Mammary epithelial cell (primary cell): ENCODE measurements at places on chromosomes 4 and X.

GRCh38 chr4:6179362-6179761 is 21.0 kb downstream of the JAKMIP1 start:
- no peak for DNase-seq

GRCh38 chr4:61958591-61958990 is 758.5 kb downstream of the ADGRL3 start:
- DNase-seq, result no peak

GRCh38 chr4:38268837-38269236 is 308.6 kb downstream of the PTTG2 start:
- DNase-seq, result no peak

DNA sequence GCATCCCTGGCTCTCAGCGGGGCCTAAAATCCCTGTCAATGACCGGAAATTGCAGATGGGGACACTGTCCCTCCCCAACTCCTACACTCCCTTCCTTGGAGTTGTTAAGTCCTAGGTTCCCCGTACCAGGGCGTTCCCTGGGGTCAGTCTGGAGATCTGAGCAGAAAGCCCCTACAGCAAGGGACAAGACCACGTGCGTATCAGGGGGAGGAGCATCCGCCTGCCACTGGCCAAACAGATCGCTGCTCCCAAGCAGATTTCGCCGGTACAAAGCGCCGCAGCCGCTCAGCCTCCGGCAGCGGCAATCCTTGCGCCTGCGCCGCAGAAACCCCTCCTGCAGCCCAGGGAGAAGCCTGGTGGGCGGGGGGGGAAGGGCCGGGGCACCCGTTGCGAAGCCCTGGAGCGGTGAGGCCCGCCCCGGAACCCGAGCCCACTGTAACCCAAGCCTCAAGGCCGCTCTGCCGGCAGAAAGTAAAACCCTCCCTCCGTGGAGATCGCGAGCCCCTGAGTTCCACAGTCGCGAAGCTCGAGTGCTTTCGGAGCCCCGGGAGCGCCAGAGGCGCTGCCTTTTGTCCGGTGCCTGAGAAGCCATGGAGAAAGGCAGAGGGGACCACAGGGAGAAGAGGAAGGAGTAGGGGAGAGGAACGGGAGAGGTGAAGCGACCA is 2.7 kb downstream of the CRMP1 start:
- DNase-seq, result no peak

- no peak for DNase-seq
These were observed 42.2 kb upstream of the SCOC start for GRCh38 chr4:140331245-140331644.

- DNase-seq, result no peak
These were observed 12.1 kb downstream of the UVSSA start for GRCh38 chr4:1359144-1359501.

DNA sequence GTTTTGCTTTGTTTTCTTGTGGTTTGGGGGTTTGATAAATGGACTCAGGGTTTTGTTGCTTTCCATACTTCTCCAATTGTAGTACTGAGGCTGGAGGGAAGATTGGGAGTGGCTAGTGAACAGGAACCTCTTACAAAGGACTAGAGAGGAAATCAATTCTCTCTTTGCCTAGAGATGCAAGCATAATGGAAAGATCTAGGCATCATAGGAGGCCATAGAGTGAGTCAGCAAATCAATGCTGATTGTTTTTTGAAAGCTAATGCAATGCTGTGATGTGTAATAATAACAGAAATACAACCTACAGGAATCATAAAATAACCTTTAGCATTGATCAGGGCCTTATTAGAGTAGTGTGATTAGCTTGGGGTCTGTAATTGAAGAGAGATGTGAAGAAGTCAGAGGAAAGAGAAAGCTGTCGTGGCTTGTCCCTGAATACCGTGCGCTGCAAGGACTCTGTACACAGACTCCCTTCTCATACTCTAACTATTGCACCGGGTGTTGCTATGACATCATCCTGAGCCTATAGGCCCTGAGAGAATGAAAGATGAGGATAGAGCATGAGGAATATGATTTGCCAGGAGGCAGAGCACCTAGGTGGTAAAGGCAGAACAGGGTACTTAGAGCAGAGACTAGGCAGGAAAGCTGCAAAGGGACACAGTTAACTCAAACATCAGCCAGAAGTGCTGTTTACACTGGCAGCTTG is 29.3 kb upstream of the GPR101 start:
- no peak for DNase-seq

DNA sequence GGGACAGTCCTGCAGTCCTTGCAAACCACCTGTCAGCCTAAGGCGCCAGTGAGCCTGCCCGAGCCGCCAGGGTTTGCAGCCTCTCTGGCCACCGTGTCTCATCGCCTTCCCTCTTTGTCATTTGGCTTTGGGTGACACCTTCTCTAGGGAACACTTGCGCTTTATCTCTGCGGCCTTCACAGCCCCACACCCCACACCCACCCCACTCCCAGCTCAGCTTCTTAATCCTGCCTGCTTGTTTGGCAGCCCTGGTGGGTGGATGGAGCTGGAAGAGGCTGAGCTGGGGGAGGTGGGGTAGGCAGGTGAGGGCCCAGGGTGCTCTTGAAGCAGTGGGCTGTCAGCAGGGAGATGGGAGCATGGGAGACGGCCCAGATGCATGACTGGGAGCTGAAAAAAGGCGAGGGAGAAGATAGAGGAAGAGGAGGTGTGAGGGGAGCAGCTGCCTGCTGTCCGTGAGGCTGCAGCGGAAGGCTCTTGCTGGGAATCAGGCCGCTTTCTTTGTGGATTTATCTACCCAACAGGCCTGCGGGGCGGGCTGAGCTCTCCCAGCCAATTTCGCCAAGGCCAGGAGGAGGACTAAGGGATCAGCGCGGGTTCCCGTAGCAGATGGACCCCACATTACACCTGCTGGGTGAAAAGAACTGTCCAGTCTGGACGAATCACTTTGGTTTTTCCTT is 97.5 kb upstream of the STOX2 start:
- no peak for DNase-seq
